NCI-H1092 (cell line): ENCODE measurements at places on chromosomes 3 and 15.

GRCh38 chr3:197302696-197303341, 4.4 kb upstream of the DLG1 start:
- DNase-seq, result no peak

- no peak for DNase-seq
Measured at GRCh38 chr3:103403191-103403590, 968.4 kb downstream of the ZPLD1 start.

GRCh38 chr15:25062551-25063430, 108.0 kb downstream of the SNRPN start:
- DNase-seq, result no peak

GRCh38 chr3:14803101-14803980, 15.4 kb upstream of the FGD5 start:
- no peak for DNase-seq

- DNase-seq, result no peak
Measured at GRCh38 chr15:101614001-101614585, 38.1 kb downstream of the TM2D3 start.

DNA sequence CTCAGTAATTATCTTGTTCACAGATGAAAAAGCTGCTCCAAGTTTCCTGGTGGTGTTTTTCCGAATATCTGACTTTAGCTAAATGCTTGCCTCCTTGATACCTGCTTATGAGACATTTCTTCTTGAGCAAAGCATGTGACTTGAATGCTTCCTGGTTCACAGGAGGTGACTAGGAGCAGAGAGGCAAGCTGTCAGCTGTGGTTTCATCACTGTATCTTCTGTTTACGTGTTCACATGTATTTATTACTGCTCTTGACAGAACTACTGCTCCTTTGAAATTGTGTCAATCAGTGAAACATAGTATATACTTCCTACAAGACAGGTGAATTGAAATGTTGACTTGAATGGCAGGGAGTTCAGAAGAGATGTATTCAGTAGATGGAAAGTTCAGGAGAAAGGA, 8.9 kb upstream of the SPPL2A start:
- no peak for DNase-seq

DNA sequence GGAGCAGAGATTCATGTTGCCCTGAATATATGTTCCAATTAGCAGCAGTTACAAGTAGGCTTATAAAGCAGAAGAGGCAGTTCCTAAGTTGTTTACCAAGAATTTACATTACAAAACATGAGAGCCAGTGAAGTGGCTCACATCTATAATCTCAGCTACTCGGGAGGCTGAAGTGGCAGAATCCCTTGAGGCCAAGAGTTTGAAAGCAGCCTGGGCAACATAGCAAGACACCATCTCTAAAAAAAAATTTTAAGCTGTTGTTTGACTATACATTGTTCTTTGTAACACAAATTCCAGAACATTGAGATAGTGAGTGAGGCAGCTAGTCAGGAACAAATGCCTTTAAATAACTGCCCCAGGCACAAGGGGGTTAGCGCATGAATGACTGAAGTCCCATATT, 10.3 kb upstream of the ZMAT3 start:
- DNase-seq, result no peak

DNA sequence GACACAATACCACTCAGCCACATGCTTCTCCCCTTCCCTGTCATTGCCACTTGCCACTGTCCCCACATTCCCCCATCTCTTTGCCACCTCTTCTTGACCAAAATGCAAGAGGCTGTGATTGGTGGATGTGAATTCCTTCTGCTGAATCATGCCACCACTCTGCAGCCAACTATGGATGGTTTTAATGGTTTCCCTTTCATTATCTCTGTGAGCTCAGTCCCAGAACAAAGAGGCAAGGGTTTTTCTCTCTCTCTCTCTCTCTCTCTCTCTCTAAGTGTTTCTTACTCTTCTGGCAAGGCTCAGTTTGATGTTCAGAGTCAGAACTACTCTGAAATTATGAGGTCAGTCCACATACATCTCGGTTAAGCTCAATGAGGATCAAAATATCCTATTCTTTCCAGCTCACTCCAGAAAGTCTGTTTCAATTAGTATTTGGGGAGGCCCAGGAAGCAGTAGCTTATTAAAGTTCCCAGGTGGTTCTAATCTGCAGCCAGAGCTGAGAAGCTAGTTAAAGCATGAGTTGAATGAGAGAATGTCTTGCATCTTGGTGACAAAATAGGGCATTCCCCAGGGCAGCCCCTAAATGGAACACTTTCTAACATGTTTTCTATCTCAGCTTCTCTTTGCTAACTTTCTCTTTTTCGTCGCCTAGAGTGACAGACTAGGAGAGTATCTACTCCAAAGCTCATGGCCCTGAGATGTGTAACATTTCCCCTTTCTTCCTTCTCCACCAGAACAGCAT, 8.5 kb upstream of the ILDR1 start:
- no peak for DNase-seq
